NCI-H69 (cell line): ENCODE measurements at places on chromosomes 3 and 15.

- peak; percentile 21 for DNase-seq
Observed at GRCh38 chr3:79140708-79141107, 627.1 kb downstream of the ROBO1 start.

DNA sequence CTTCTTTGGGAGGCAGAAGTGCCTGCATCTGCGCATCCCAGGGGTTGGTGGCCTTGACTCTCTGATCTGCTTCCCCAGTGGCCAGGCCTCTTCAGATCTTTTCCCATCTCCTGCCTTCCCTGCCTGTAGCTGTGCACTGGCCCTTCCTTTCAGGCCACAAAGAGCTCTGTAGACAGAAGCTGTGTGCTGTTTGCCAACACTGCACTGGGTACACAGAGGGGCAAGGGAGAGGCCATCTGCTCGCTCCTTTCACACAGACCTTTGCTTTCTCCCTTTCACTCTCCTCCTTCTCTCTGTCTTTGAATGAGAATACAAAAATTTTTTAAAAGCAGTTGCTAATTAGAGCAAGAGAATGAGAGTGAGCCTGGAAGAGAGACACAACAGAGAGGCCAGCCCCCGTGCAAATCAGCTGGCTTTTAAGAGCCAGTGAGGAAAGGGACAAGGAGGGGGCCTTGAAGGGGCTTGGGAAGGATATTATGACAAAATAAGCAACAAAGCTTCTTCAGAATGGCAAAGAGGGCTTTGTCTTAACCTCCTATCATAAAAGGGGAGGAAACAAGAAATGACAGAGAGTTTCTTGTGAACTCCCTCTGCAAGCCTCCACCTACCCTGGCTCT is 170.9 kb downstream of the EPHB1 start:
- peak; percentile 91 for DNase-seq

DNA sequence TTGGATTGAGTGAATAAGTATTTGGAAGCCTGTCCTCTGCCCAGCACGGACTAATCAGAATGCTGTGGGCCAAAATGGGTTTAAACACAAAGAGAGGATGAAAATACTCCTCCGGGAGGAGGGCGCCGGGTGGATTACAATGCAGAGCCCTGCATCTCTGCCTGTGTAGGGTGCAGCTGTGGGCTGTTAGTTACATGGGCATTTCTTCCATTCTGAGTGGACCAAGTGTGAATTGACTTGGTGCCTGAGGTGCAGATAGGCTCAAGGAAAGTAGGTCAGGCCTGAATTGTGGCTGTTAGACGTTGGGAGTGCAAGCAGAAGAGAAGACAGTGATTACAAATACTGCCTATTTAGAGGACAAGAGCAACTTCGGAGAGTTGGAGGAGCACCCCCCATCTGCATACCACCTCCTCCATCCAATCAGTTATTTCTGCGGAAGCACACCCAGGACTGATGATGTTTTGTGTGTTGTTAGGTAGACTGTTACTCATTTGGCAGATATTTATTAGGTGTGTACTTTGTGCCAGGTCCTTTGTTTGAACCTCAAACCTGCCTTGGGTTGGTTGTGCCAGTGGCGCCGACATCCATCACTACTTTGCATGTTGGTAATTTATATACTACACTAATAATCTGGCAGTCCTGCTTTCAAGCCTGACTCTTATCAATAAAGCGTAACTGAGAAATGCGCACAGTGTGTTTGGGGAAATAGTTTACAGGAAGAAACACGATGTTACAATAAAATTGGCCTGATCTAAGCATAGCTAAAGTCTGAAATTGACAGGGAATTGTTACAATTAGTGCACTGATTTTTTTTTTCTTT is 33.0 kb downstream of the PTPRG start:
- no peak for DNase-seq

GRCh38 chr3:4507024-4507596 is 14.0 kb downstream of the ITPR1 start:
- no peak for DNase-seq

- no peak for DNase-seq
Observed at GRCh38 chr15:57532731-57533447, 58.8 kb upstream of the MYZAP start.

DNA sequence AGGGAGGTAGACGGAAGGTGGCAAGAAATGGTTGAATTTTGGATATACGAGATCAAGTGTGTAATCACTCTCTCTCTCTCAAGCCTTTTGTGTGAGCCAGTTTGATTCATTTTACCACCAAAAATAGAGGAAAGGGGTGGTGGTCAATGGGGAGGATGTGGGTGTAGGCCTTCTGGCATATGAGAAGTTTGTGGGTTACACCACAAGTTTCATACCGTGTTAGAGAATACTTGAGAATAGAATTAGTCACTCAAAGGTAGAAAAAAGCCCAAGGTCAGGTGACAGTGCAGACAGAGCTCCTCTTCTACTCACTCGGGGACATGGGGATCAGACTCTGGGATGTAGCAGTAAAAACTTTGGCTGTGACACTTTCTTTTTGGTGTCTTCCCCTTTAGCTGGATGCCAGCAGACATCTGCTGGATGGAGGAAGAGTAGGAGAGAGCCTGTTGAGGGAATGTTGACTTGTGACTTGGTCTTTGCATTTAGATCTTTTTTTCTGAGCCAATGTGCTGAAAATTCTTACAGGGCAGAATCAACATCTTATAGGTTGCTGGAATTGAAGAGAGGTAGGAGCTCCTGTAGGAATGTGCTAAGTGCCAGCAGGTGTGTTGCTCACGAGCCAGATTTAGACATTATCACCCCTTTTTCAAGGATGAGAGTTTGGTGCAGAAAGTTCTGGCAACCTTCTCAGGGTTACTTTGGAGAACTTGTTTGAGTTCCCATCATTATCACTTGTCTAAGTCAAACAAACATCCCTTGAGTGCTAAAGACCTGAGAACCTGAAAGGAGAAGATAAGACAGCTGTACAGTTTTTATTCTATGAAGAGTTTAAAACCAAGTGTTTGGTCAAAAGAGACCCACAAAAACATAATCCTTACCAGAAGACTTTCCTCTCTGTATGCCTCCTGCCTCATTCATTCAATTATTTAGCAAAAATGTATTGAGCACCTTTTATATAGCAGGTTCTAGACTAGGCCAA is 43.9 kb upstream of the RYK start:
- no peak for DNase-seq

DNA sequence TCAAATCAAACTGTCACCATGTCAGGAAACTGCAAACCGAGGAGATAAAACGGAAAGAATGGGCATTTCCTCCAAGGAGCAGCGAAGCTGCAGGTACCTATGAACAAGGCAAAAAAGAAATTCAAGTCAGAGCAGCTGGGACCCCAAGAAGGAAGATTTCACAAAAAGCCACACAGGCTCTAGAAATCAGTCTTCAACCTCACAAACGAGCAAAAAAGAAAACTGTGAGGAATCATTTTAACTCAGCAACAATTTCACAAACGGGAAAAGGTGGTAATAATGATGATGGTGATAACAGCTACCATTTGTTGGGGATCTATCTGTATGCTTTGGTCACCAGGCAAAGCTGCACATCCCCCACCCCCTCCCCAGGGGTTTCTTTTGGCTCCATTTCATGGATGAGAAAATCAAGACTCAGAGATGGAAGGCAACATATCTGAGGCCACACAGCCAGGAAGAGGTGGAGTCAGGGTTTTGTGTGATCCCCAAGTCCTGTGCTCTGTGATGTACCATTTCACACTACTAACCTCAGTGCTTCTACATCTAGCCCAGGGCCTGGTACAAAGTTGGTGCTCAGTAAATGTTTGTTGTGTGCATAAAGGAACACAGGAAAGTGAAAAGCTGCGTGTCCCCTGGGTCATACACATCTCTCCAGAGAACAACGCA is 109.9 kb downstream of the IQSEC1 start:
- DNase-seq = no peak

GRCh38 chr3:179190581-179190980 is 42.4 kb downstream of the PIK3CA start:
- DNase-seq = no peak

GRCh38 chr3:74167926-74168325 is 446.5 kb downstream of the CNTN3 start:
- DNase-seq = no peak

DNA sequence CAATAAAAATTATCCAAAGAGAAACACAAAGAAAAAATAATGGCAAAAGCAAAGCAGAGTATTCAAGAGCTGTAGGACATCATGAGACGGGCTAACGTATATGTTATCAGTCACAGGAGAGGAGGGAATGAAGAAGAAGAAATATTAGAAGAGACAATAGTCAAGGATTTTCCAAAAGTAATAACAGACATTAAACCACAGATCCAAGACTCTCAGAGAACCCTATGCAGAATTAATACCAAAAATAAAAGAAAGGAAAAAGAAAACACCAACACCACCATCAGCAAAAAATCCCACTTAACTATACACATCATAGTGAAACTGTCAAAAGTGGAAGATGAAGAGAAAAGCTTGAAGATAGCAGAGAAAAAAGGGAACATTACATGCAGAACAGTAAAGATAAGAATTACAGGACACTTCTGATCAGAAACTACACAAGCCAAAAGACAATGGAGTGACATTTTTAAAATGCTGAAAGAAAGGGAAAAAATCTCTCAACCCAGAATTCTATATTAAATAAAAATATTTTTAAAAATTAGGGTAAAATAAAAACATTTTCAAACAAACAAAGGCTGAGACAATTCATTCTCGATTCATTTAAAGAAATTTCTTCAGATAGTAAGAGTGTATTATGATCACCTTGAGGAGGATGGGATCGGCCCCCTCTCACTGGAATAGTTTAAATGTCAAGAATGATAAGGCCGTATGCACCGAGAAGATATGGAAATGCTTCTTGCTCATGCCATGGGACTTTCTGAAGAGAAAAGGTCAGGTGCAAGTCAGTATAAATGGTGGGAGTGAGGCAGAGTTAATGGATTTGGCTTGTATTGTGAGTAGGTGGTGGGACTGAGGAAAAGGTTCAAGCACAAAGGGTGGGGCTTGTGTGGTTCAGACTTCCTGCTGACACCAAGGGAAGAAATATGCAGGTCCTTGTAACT is 28.5 kb downstream of the TM2D3 start:
- no peak for DNase-seq

GRCh38 chr3:28556195-28556594 is 207.6 kb upstream of the AZI2 start:
- DNase-seq = no peak

GRCh38 chr3:31265646-31266428 is 266.9 kb upstream of the STT3B start:
- DNase-seq = no peak

DNA sequence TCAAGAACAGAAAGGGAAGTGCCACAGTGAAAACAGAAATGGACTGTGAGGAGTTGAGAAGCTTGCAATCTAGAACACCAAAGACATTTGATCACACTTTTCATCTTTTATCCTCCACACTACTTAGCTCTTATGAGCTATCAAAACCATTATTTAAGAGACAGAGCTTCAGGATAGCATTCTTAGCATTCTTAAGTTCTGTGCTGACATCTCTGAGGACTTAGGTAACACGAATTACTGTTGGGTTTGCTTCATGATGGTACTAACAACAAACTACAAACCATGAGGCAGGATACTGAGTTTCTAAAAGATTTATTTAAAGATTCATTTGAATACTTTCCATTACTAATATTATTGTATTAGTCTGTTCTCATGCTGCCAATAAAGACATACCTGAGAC is 1038.6 kb downstream of the TUSC7 start:
- DNase-seq = no peak

DNA sequence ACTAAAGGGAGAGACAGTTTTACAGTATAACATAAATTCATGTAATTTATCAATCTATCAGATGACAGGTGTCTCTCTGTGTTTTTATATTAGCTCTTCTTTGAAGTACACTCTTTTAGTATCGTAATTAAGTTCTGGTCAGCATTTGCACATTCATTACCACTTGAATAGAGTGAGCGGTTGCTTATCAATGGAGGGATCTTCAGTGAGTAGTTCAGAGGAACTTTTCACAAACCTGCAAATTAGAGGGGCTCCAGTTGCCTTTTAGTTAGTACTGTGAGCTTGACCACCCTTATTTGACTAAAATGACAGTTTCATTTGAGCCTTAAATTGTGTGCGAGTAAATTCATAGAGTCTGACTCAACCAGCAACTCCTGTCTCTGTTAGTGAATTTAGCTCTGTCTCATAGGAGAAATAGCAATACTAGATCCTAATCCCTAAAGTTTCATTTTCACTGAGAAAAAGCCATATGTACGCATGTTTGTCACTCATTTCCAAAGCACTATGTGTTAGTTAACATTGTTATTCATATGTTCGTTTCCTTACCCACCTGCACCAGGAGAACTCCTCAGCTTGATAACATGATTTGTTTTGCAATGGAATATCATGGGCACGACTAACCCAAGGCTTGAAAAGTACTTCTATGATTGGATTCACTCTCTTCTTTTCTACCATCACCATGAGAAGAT is 57.5 kb upstream of the ZBED2 start:
- DNase-seq = no peak

- no peak for DNase-seq
Observed at GRCh38 chr3:28972921-28973320, 307.9 kb upstream of the RBMS3 start.

GRCh38 chr3:141738891-141739363 is 829 bp downstream of the RNF7 start:
- peak; percentile 51 for DNase-seq

- DNase-seq = peak; percentile 47
Observed at GRCh38 chr15:85379403-85380131, 836 bp upstream of the AKAP13 start.

DNA sequence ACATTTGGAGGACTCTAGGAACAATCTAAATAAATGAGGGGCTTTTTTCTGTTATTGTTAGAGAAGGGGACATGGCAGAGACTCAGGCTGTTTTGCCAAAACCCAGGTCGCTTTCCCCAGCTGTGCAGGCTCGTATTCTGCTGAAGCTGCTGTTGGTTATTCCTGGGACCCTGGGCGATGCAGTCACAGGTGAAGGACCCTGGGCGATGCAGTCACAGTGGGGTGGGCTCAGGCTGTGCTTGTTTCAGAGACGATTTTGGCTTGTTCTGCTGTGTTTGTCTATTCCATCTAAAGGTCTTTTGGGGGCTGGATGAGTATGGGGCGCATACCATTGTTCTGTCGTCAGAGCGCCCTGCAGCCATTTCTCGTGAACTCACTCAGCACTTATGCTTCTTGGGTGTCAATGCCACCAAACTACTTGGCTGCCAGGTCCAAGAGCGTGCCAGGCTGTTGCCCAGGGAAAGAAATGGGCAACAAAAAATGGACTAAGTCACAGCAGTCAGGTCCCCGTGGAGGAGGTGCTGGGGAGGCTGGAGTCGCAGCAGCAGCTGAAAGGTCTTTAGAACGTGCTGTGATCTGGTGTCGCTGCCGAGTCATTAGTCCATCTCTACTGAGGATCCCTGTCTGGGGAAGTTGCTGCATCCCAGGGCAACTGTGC is 151.4 kb downstream of the CHDH start:
- DNase-seq = no peak

GRCh38 chr3:143685491-143685890 is 162.8 kb downstream of the SLC9A9 start:
- no peak for DNase-seq

DNA sequence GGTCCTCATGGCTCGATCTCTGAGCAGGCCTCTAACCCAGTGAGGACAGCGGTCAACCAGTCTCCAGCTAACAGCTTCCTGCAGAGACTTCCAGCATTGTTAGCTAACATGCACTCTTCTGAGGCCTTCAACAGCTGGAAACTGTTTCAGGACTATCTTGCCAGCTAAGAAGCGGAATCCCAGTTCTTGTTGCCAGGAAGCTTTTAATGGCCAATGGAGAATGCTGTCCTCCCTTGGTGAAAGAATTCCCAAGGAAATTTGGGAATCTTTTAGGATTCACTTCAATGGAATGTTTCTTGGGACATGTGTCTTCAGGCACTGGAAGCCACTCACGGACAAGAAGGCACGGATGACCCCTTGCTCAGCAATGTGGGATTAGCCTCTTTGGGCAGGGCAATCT is 91.7 kb downstream of the CEMIP start:
- no peak for DNase-seq
